Activated CD4-positive, CD25-positive, alpha-beta regulatory T cell (primary cell): ENCODE measurements at places on chromosomes 7 and 10.

DNA sequence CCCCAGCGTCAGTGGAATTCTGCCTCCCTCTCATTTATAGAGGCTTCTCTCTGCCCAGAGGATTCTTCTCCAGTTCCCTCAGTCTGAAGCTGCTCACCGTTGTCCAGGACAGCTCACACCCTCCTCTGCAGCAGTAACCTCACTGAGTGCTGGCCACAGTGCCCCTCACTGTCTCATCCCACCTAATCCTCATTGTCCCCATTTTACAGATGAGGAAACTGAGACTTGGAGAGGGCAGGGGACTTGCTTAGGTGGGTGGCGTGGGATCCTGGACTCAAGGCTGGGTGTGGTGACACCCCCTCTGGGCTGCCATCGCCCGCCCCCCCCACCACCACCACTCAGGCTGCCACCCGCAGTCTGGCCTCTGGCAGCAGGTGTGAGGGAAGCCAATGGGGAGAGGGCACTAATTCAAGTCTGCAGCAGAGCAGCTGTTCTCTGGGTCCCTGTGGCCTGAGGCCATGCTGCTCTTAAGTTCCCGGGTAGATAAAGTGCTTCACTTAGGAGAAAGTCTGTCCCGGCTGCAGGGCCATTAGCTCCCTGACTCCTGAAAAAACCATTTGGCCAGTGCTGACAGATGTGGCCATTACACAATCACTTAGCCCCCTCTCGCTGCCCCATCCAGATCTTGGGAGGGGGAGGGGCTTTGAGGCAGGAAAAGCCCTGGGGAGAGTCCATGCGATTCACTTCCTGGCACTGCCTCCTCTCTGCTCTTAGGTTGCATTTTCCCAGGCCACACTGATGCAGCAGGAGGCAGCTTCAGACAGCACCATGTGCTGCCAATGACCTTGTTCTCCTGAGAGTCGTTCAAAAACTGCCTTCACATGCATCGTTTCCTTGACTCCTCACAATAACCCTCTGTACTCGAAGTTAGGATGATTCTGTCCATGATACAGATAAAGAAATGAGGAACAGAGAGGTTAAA is 36.3 kb downstream of the DRGX start:
- no peak for DNase-seq

- DNase-seq: no peak
Observed at GRCh38 chr10:93390306-93391090, 91.6 kb downstream of the MYOF start.

DNA sequence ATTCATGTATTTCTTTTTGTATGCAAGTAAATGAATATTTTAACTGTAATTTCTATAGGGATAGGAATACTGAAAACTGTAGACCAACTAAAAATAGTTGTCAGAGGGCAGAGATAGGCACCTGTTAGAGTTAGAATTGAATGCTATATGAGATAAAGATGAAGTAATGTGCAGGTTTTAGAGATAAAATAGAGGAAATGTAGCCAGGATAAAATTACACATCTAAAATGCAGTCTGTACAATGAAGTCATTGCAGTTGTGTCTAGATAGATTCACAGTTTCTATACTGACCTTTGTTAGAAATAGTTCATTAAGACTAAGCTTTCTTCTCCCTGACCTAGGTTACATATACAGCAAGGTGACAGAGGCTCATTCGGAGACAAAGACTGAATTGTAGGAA is 46.2 kb downstream of the SMNDC1 start:
- no peak for DNase-seq

GRCh38 chr7:137798073-137798763 is 48.6 kb downstream of the DGKI start:
- no peak for DNase-seq

GRCh38 chr10:132037676-132037975 is 28.1 kb upstream of the JAKMIP3 start:
- DNase-seq: no peak

DNA sequence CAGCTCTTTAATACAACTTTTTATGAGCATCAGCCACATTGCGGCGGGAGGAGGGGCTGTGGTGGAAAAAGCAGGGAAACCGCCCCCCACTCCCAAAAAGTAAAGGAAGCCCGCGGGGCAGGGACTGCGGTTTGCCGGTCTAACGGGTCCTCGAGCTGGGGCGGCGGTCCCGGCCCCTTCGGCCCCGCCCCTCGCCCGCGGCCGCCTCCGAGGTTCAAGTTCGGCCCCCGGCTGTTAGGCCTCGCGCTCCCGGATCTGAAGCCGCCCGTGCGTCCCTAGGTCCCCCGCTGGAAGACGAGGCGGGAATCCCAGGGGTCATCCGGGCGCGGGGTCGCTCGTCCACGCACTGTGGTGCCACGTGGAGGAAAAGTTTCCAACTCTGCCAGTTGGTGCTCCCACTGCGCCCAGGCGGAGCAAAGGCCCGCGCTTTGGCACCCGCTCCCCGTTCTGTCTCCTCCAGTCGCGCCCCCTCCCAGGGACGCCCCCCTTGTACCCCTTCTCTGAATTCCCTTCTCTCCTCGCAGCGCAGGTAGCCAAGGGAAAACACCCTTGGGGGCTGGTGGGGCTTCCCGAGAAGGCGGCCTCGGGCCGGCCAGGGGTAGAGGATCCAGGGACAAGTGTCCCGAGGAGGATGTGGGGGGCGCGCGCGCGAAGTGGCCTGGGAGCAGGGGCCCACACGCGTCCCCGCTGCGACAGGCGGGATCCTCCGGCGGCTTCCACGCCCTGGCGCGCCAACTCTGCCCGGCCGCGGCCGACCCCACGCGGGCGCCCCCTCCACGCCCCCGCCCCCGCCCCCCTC is 798 bp upstream of the AUTS2 start:
- DNase-seq: no peak

GRCh38 chr7:29248713-29249382 is 54.3 kb downstream of the CHN2 start:
- no peak for DNase-seq

DNA sequence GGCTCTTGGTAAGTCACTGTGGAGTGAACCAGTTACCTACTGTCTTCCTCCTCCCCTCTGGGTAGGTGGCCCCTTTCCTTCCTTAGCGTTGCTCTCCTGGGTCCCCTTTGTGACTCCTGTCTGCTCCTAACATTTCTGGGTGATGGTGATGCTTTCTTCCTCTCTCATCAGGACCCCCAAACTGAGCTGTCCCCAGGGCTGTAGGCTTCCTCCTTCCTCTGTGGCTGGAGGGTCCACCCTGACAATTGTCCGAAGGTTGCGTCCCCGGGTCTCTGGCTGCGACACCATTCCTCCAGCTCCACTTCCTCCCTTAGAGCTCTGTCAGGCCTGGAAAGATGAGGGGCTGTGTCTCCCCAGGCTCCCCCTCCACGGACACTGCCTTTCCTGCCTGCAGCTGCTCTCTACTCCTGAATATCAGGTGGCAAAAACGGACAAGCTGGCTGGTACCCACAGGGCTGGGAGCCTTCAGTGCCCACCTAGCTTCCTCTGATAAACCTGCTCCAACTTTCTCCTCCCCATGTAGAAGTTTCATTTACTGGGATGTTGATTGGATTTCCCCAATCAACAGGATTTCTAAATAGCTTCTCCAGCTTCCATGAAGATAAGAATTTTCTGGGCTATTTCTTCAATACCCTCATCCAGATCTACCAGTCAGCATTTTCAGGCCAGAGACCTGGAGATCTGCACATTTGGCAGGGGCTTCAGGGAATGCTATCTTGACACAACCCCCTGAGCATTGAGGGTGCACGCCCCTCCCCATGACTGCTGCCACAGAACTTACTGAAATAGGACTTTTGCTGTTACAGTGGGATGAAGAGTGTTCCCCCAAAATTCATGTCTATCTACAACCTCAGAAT is 506.5 kb downstream of the TCERG1L start:
- no peak for DNase-seq

DNA sequence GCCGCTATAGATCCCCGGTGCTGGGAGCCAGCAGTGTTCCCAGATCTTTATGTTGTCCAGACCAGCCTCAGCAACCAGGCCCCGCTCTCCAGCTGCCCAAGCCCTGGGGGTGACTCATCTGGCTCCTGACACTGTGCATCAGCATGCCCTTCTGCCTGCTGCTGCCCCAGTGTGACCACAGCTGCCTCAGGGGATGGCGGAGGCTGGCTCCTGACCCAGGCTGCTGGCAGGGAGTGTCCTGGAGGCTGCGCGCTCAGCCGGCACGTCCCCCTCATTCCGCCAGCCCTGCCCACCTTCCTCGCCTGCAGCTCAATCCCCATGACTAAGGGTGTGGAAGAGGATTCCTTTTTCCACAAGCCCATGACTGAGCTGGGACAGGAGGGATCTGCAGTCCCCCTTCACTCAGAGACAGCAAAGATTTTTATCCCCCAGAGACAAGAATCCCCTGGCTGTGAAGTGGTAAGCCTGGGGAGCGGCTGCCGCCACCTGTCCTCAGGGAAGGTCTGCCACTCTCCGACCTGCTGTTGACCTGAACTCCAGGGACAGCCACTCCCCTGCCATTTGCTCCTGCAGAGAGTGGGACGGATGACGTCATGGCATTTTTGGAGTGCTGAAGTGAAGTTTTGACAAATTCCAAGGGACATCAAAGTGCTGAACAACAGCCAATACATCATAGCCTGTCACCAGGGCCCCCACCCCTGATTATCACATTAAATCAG is 182.8 kb upstream of the BMPER start:
- DNase-seq: no peak

DNA sequence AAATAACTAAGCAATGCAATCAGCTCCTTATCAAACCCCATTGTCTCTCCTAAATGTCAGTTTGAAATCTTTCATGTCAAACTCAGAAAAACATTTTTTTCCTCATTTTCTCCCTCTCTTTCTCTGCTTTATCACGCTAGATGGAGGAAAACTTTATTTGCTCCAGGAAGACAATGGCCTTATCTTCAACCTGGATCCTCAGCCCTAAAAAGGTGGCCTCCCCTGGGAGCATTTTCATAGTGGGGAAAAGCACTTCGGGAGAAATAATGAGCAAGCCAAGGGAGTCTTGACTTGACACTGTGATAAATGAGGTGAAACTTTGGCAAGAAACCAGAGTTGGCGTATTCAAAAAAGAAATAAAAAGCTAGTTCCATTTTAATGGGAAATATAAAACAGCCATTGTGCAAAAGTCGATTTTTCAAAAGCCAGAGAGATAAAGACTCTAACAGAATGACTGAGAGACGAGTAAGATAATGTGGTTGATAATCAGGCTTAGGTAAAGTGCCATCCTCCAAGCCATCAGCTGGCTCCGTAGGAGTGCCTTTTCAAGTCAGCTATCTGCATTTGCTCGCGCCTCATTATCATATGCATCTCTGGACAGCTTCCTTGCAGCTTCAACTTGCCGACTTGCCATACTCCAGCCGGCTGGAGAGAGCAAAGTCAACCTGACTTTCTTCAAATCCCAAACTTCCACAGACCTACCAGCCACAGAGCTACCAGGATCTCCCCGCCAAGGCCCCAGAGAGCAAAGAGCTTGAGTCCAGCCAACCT is 19.9 kb downstream of the HABP2 start:
- no peak for DNase-seq

- no peak for DNase-seq
Observed at GRCh38 chr7:102214477-102215072, 72.1 kb upstream of the SH2B2 start.

- no peak for DNase-seq
Observed at GRCh38 chr7:5082806-5083205, 37.1 kb downstream of the RBAK start.

- no peak for DNase-seq
Observed at GRCh38 chr10:7027913-7028808, 382.7 kb downstream of the SFMBT2 start.

GRCh38 chr7:90957883-90958282 is 306.4 kb upstream of the FZD1 start:
- no peak for DNase-seq

DNA sequence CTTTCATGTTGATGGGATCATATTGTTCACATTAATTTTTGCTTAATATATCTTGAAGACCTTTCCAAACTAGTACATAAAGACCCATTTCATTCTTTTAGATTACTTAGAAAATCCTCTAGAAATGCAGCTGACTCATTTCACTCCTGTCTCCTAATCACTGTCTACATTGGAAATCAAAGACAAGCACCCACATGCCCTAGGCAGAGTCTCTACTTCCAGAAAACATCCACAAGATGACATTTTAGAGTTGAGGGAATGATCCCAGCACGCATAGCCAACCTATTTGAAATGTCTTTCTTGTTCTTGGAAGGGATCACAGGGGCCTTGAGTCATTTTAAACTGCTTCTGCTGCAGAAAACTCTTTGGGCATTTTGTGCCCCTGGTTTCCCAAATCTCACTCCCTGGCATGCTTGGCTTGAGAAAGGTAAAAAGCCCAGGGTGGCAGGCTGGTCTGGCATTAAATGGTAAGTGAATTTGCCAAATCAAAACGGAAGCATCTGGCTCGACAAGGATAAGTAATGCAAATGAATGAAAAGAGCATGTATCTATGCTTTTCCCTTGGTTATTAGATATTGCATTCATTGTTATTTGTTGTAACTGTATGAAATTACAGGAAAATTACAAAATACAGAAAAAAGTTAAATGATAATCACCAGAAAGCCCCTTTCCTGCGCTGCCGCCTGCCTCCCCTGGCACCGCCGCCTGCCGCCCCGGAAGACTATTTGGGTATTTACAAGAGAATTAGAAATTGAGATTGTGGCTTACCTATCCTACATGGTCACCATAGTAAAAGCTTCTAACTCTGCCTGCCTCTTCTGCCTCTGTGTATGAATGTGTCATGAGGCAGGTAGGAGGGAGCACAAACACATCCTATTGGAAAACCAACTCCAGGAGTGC is 225.3 kb downstream of the PTEN start:
- DNase-seq: no peak

DNA sequence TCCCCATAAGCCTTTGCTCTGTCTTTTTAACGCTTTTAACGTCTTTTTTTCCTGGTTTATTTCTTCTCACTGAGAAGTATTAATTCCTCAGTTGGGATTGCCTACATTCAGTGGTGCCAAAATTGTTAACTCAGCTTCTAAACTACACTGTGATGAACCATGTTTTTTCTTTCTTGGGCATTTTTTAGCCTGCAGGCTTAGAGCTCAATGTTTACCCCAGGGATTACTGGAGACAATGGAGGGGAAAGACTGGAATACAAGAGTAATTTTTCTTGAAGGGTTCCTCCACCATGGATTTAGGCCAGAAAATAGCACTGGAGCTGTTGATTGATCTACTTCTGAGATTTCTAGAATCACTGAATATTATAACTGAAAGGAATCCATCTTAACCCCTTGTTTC is 19.8 kb downstream of the STAMBPL1 start:
- DNase-seq: no peak

- no peak for DNase-seq
Observed at GRCh38 chr7:139635526-139636302, 112.2 kb downstream of the CLEC2L start.
